GM12878 (cell line): ENCODE measurements at places on chromosomes 3 and 15.
A peak's percentile ranks its signal among the peaks of the same experiment; 100 is the strongest.

DNA sequence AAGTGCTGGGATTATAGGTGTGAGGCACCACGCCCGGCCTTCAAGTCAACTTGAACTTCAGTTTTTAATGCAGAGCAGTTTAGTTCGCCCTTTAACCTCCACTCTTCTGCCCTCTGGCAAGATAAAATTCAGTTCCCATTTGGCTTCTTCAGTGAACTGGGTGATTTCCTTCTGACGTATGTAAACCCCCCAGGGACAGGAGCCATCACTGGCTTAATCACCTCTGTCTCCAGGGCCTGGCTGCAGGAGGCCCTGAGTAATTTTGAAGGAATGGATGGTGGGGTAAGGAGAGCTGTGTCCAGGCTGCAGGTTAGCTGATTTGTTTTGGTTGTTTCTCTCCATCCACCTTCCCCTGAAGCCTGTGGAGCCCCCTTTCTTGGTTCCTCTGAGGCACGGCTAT is 11.9 kb downstream of the MCM2 start:
- DNase-seq, result no peak
- no peaks in the 10 kb centered on the region; the same call in 1 of the 2 replicates for H3K4me1 ChIP-seq
- no peaks in the 10 kb centered on the region for H3K27me3 ChIP-seq
- no peak overlapping the region for H3K4me3 ChIP-seq
- H3K27ac ChIP-seq, result no peak overlapping the region
- peaks cover 55% of the 10 kb centered on the region for H3K36me3 ChIP-seq

DNA sequence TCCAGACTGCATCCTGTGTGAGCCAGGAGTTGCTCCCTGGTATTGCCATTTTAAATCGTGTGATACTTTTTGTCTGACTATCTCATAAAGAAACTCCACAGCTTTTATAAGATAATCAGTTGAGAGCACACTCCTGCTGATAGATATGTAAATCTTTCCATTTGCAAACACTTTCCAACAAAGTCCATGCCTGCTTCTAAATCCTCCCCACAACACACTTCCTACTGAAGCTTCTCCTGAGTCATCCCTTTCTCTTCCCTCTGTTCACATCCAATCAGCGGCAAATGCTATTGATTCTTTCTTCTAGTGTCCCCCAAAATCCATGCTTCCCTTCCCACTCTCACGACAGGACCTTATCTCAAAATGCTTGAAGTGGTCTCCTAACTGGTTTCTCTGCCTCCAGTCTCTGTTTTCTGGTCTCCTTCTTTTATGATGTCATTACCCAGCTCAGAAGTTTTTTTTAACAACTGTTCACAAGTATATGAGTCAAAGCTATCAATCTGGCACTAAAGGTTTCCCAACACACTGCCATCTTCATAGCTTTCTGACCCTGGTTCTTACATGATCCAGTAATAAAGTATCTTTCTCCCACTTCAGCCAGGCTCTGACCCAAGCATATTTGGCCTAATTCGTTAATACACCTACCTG is 4.5 kb upstream of the WWTR1 start:
- H3K36me3 ChIP-seq, result no peaks in the 10 kb centered on the region
- no peak overlapping the region for H3K4me3 ChIP-seq
- H3K4me1 ChIP-seq, result peaks cover 10% of the 10 kb centered on the region
- H3K27me3 ChIP-seq, result no peaks in the 10 kb centered on the region

DNA sequence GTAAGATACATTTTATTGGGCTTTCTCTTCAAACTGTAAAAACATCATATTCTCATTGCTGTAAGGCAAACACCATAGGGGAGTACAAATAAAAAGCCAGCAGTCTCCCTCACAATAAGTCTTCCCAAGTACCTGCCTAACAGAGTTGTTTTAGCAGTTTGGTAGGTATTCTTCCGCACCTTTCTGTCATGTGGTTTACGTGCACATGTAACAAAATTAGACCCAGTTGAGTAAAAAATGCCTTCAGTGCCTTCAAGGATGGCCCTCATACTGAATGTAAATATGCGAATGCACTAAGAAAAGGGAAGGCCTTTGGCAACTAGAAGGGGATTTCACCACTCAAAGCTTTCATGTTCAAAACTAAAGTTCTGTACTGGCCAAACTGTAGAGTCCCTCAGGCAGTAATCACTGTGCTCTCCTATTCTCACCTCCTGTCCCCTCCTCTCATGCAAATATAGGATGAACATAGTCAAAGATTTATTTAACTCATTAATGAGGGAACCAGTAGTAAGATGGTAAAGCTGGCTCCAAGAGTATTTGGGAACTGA is 26.4 kb downstream of the USP3 start:
- H3K27ac ChIP-seq, result peak overlapping the region; percentile 60; the same call in 1 of the 2 replicates
- H3K36me3 ChIP-seq, result no peaks in the 10 kb centered on the region; the same call in 1 of the 2 replicates
- peaks cover 51% of the 10 kb centered on the region for H3K4me1 ChIP-seq
- peak; percentile 76 for DNase-seq

DNA sequence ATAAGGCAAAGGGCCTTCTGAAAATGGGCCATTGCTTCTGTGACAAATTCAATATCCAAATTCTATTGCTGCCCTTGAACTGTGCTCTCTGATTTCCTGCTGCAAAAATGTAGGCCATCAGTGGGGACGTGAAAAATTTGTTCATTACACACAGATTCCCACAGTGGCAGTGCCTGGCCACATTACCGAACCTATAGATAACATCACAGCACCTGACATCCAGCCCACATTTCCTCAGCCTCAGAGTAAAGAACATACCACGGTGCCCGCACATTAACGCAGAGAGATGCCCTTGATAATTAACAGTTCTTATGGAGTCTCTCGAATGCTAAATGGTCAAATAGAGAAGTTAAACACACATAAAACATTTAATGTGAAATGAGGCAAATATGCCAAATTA is 931.6 kb upstream of the CFAP20DC start:
- no peak overlapping the region for H3K27ac ChIP-seq
- no peak for DNase-seq
- H3K4me1 ChIP-seq, result peaks cover 4% of the 10 kb centered on the region; the same call in 1 of the 2 replicates
- no peaks in the 10 kb centered on the region for H3K27me3 ChIP-seq

DNA sequence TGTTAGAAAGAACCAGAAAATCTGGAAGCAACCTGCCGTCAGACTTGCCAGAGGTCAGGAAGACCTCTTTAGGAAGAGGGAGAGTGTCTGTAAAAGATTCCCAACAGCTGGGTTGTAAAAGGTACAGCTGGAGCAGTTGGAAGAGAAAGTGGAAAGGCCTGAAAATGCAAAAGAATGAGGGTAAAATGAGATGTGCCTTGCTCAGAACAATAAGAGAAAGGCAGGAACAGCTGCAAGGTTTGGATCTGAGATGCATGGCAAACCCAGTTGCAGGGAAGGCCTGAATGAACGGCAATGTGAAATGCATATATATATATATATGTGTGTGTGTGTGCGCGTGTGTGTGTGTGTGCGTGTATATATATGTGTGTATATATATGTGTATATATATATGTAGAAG is 88.1 kb downstream of the ZIC1 start:
- DNase-seq, result no peak
- no peaks in the 10 kb centered on the region for H3K36me3 ChIP-seq
- no peak overlapping the region for H3K27ac ChIP-seq
- H3K4me3 ChIP-seq, result no peak overlapping the region
- H3K4me1 ChIP-seq, result no peaks in the 10 kb centered on the region
- no peaks in the 10 kb centered on the region for H3K27me3 ChIP-seq

GRCh38 chr3:28317438-28318022 is 31.0 kb upstream of the ZCWPW2 start:
- no peaks in the 10 kb centered on the region for H3K4me1 ChIP-seq
- peaks cover 4% of the 10 kb centered on the region; the same call in 1 of the 2 replicates for H3K36me3 ChIP-seq
- DNase-seq, result no peak

DNA sequence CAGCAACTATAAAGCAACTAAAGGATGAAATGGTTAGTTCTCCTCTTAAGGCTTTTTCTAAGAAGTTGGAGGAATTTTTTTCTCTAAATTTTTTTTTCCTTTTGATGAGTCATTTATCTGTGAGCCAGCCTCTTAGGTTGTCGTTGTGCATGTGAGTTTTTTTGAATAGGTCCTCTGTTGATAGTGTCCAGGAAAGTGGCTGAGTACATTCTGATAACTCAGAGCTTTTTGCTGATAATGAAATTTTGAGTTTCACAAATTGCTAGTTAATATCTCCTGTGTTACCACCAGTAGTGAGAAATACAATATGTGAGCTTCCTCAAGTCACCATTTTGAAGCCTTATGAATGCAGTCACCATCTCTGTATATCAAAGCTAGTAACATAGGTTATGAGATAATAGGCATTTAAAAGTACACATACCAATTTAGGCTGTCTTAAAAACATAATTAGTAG is 7.1 kb upstream of the LXN start:
- H3K4me3 ChIP-seq, result no peak overlapping the region
- no peak for DNase-seq
- H3K36me3 ChIP-seq, result peaks cover 8% of the 10 kb centered on the region
- H3K27ac ChIP-seq, result no peak overlapping the region
- no peaks in the 10 kb centered on the region for H3K27me3 ChIP-seq
